Right lobe of liver (tissue), 6 donors: ENCODE measurements at places on chromosomes 12 and 14.

- H3K27me3 ChIP-seq = no peaks in the 10 kb centered on the region
- H3K4me1 ChIP-seq = no peaks in the 10 kb centered on the region
- DNase-seq = no peak
- no peaks in the 10 kb centered on the region for H3K36me3 ChIP-seq
- no peak overlapping the region for H3K4me3 ChIP-seq
These were observed 879 bp upstream of the HSPB8 start for GRCh38 chr12:119177724-119178380.

DNA sequence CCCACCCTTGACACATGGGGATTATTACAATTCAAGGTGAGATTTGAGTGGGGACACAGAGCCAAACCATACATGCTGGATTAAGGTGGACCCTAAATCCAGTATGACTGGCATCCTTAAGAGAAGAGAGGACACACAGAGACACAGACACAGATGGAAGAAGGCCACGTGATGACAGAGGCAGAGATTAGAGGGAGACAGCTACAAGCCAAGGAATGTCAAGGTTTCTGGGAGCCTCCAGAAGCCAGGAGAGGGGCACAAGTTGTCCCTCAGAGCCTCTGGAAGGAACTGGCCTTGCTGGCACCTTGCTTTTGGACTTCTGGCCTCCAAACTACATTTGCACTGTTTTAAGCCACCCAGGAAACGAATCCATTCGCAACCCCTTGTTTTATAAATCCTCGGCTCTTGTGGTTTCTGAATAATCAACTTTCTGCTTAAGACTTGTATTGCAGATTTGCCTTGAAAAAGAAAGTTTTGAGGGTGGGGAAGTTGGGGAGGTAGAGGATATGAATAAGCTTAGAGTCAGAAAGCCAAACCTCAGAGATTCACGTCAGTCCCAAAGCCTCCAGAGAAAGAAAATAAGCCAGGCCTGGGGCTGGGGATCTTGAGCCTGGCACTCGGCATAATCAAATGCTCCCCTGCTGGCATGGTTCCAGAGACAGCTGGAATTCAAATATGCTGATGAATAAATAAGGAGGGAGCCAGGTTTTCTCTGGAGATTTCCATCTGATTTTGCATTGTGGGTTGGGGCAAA, 224.2 kb upstream of the PWP1 start:
- H3K4me3 ChIP-seq = no peak overlapping the region
- peaks cover 14% of the 10 kb centered on the region for H3K4me1 ChIP-seq
- no peak for DNase-seq
- no peaks in the 10 kb centered on the region for H3K27me3 ChIP-seq
- H3K36me3 ChIP-seq = no peaks in the 10 kb centered on the region

- no peak for DNase-seq
- H3K27me3 ChIP-seq = no peaks in the 10 kb centered on the region
- H3K36me3 ChIP-seq = peaks cover 20% of the 10 kb centered on the region
- no peak overlapping the region for H3K27ac ChIP-seq
- no peak overlapping the region for H3K4me3 ChIP-seq
These were observed 33.7 kb downstream of the FAM177A1 start for GRCh38 chr14:35079742-35080141.

- H3K4me3 ChIP-seq = no peak overlapping the region
- no peaks in the 10 kb centered on the region for H3K27me3 ChIP-seq
These were observed 12.0 kb downstream of the CLSTN3 start for GRCh38 chr12:7142056-7142644.

DNA sequence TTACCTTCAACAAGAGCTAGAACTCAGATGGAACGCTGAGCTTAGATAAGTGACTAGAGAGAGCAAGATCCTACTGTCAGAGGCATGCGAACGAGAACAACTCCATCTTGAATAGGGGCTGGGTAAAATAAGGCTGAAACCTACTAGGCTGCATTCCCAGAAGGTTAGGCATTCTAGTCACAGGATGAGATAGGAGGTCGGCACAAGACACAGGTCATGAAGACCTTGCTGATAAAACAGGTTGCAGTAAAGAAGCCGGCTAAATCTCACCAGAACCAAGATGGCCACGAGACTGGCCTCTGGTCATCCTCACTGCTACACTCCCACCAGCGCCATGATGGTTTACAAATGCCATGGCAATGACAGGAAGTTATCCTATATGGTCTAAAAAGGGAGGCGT, 59.6 kb upstream of the PLEKHG3 start:
- H3K27me3 ChIP-seq = no peaks in the 10 kb centered on the region
- H3K36me3 ChIP-seq = no peaks in the 10 kb centered on the region
- DNase-seq = no peak
- peak overlapping the region; percentile 55 for H3K27ac ChIP-seq
- H3K4me3 ChIP-seq = no peak overlapping the region
